ENCODE measurements at places on chromosomes 16 and 17. TPM values are rescaled to one million over a fixed set of nuclear protein-coding genes. Genes with fewer than 3 reads are reported as not detected.

The SNF8 gene
- 170 TPM for polyA plus RNA-seq

The EEF2KMT gene
- polyA plus RNA-seq: 3.6 TPM

The MPHOSPH6 gene
- 14.8 TPM for polyA plus RNA-seq

The C16orf92 gene
- polyA plus RNA-seq: not detected

The LRRC75A gene
- 0.93 TPM for polyA plus RNA-seq

The VMO1 gene
- not detected for polyA plus RNA-seq

The GAST gene
- polyA plus RNA-seq: not detected

The HBA2 gene
- polyA plus RNA-seq: 797 TPM

The YBX2 gene
- not detected for polyA plus RNA-seq

The CX3CL1 gene
- polyA plus RNA-seq: not detected

The ATF7IP2 gene
- 39.1 TPM for polyA plus RNA-seq

The PPP1R27 gene
- polyA plus RNA-seq: not detected

The CEP131 gene
- 0.43 TPM for polyA plus RNA-seq

The SPATA22 gene
- not detected for polyA plus RNA-seq

The UNKL gene
- 14.5 TPM for polyA plus RNA-seq

The SOST gene
- polyA plus RNA-seq: not detected

Data from immature natural killer cell (primary cell).